Anterior cingulate cortex (tissue), 58 donors: ENCODE measurements at places on chromosomes 3 and 15.
A peak's percentile ranks its signal among the peaks of the same experiment; 100 is the strongest.

DNA sequence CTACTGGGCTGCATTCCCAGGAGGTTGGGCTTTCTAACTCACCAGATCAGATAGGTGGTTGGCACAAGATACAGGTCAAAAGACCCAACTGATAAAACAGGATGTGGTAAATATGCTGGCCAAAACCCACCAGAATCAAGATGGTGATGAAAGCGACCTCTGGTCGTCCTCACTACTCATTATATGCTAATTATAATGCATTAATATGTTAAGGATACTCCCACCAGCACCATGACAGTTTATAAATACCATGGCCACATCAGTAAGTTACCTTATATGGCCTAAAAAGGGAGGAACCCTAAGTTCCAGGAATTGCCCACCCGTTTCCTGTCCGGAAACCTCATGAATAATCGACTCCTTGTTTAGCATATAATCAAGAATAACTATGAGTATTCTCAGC, 31.6 kb downstream of the CFAP44 start:
- DNase-seq: no peak

DNA sequence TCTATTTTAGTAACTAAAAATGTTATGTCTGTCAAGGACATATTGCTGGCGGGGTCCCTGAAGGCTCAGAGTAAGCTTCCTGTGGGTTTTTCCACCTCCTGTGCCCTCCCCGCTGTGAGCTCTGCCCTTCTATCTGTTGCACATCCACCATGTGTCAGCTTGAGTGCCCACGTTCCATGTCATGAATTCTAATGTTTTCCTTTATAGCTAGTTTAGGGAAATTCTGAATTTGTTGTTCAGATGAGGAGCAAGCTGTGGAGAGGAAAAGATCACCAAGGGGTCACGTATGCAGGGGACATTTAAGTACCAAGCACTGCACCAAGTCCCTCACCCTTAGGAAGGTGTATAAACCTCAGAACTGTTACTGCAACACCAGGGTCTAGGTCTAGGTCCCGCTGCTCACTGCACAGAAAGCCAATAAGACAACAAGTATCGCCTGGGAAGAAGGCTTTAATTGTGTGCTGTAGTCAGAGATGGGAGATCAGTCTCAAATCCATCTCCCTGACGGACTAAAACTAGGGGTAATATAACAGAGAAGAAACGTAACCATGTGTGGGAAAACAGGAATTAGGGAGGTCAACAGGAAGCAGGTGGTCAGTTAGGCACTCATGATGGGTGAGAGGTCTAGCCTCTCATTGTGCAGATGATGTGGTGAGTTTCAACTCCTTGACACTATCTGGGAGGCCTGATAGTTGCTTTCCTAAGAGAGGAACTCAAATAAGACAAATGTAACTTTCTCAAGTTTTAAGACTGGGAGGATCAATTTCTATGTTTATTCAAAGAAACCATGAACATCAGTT, 9.7 kb downstream of the GP9 start:
- no peak for DNase-seq

- peak; percentile 75 for DNase-seq
Observed at GRCh38 chr15:48645558-48646330, at the start of gene FBN1. Gene FBN1 (minus strand): TSS chr15:48645709. CDS start chr15:48644769, 940 bp downstream.

DNA sequence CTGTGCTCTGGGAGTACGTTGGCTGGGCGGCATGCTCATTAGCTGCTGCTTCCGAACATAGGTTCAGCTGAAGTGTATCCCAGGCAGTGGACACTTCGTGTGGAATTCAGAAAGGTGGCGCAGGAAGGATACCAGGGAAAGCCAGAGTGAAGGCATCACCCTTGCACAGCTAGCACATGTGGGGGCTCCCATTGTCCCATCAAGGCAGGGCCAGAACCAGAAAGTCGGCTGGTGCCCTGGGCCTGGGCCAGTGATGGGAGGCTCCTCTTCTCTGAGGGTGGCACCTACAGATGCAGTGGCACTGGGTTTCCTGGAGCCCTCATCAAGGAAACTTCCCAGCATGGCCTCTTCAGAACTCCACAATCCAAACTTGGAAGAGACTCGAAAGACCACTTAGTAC, 56.6 kb downstream of the PGPEP1L start:
- no peak for DNase-seq

DNA sequence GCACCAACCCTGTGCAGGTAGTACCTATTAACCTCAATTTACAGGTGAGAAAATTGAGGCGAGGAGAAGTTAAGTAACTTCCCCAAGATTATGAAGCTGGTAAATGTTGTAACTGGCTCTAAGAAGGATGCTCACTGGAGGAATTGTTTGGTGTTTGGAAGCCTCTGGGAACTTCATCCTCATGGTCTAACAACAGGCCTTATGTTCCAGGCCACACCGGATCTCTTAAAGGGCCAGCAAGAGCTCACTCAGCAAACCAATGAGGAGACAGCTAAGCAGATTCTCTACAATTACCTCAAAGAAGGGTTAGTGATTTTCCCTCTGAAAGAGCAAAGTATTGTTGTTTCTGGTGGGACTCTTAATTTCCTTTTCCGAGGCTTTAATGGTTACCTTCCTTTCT, 63.9 kb downstream of the CGNL1 start:
- DNase-seq: no peak

- no peak for DNase-seq
Observed at GRCh38 chr15:79170256-79170664, 79.7 kb upstream of the RASGRF1 start.

DNA sequence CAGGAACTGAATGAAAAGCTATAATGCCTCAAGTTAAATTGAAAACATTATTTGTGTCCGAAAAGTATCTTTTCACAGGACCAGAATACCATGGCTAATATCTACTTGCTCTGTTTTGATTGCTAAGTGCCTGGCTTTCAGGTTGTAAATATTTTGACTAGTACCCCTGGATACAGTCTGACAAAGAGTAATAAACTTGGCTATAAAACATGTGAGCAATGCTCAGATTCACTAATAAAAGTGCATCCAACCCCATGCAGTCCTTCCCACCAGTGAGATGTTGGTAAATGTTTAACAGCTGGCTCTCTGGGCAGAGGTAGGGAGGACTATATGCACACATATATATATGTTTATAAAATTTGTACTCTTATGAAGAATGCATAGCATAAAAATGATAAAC, 281.8 kb upstream of the TGFBR2 start:
- no peak for DNase-seq

- no peak for DNase-seq
Observed at GRCh38 chr3:123046262-123047061, 18.9 kb upstream of the SEMA5B start.

GRCh38 chr3:172074032-172074431, 34.7 kb downstream of the FNDC3B start:
- no peak for DNase-seq

GRCh38 chr3:9078561-9079240, 115.4 kb upstream of the RAD18 start:
- no peak for DNase-seq

DNA sequence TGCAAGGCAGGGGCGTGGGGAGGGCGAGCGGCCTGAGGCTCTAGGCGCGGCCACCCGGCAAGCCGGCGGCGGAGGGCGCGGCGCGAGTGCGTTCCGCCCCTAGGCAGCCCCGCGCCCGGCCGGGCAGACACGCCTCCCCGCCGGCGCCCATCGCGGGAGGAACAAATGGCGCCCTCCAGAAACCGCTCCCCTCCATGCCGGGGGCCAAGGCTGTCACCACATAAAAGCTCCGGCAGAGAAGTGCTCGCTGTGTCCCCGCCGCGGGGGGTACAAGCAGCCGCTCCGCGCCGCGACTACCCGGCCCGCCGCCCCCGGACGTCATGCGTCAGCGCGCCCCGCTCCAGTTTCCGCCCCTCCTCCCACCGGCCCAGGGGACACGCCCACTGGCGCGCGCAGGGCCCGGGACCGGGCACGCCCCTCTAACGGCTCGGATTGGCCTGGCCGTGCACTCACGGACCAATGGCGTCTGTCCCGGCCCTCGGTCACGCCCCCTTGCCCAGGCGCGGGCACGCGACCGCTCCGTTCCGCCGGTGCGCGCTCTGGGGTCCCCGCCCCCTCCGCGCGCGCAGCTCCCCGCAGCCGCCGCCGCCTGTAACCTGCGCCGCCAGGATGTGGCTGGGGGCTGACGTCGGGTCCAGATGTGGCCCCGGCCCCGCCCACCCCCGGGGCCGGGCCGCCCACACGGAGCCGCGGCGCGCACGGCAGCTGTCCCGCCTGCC, at the start of gene KLF13:
KLF13 (plus strand) TSS at position 680 of the 719 bp plus-strand sequence. CDS start 378 bp downstream, outside the sequence.
- peak; percentile 98 for DNase-seq

GRCh38 chr3:71497367-71497897, 86.1 kb downstream of the FOXP1 start:
- DNase-seq: no peak

DNA sequence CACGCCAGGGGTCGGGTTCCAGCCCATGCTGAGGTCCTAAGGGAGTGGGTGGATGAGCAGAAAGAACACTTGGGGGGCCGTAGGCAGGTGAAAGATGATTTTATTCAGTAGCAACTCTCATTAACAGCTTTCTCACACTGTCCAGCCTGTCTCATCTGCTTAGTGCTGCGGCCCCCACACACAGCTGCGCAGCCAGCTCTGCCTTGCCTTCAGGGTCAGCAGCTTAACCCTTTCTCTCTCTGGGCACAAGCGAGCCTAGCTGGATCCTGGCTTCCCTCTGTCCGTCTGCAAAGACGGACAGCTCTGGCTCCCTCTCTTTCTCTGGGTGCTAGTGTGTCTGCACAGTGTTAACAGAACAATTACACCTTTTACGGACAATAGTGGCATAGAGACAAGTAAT, 21.3 kb downstream of the NPAP1 start:
- DNase-seq: no peak

DNA sequence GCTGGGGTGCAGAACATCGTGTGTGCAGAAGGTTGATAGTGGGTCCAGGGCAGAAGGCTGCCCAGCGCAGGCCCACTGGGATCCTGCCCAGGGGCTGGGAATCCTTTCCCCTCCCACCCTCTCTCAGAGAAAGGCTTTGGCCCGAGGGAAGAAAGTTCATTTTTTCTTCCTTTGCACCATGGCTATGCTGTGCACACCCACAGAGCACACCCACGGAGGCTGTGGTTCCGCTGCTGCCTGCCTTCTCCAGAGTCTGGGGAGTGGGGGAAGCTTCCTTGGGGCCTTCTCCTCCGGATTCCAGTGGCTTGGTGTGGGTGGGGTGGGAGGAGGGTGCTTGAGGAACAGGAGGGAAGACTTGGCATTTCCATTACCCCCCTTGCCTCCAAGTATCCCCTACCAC, 7.0 kb upstream of the PRKCD start:
- no peak for DNase-seq
